ENCODE measurements at places on chromosomes 7 and 10.
A peak's percentile ranks its signal among the peaks of the same experiment; 100 is the strongest.

GRCh38 chr7:74412056-74412455 lies 41.6 kb upstream of the GTF2IRD1 start:
- DNase-seq: no peak

- no peak for DNase-seq
Observed at GRCh38 chr7:34596887-34597286, 61.1 kb upstream of the NPSR1 start.

- DNase-seq: no peak
Observed at GRCh38 chr10:104345515-104345914, 7.2 kb upstream of the ITPRIP start.

GRCh38 chr10:85316276-85316675 lies 987.9 kb downstream of the CCSER2 start:
- DNase-seq: no peak

DNA sequence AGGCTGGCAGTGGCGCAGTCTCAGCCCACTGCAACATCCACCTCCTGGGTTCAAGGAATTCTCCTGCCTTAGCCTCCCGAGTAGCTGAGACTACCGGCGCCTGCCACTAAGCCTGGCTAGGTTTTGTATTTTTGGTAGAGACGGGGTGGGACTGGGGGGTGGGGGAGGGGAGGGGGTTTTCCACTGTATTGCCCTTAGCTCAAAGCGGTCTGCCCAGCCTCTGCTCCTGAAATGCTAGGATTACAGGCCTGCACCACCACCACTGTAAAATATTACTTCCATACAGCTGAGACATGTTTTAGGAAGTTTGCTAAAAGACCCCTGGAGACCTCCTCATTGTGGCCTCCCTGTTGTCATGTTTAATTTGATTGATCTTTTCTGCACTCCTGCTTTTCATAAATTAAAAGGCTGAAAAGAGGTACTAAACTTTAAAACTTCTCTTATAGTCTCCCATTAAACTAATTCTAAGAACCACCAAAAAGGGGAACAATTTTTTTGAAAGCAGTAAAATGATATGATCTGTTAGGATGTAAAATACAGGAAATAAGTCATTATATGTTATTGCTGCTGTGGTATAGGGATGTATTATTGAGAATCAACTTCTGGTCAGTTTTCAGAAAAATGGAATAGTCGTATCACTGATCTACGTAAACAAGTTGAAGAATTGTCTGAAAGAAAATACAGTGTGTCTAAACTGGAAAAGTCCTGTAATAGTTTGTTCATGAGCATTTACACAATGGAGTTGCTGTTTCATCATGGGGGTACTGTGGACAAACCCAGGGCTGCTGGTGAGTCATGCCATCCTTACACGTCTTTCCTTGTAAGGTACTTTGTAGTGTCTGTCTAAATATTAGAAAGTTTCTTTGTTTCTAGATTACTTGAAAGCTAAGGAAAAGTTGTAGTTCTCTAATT lies 72.9 kb upstream of the TMEM248 start:
- no peak for DNase-seq

GRCh38 chr7:116557066-116557585 lies 32.3 kb downstream of the CAV1 start:
- DNase-seq: no peak

- no peak for DNase-seq
Observed at GRCh38 chr7:145168427-145168826, 332.6 kb upstream of the TPK1 start.

DNA sequence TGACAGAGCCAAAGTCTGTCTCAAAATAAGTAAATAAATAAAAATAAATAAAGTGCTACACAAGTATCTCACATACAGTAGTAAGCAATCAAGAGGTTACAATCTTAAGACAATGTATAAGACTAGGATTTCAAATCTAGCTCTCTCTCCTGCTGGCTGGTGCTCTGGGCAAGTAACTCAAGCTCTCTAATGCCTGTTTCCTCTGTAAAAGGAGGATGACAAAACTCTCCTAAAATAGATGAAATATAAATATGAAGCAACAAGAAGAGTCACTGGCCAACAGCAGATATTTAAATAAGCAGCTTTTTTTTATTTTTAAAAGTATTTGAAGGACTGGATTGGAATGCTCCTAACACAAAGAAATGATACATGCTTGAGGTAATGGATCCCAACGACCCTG lies 7.2 kb downstream of the SFMBT2 start:
- DNase-seq: no peak

DNA sequence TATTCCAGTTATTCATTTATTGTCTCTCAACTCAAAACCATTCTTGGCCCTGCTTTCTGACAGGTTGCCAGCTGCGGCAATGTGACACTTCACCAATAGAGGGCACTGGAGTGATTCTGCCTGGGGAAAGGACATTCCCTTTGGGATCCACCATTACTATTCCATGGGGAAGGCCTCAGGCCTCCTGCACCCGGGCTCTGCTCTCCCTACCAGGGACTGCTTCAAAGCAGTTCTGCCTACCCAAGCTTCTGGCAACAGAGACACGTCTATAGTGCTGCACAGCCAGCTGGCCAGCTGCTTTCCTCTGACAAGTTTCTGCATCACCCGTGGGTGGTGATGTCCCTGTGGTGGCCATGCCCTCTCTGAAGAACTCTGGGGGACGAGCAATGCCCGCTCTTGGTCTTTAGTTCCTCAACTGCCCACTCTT lies 163.8 kb downstream of the ELMO1 start:
- peak; percentile 17 for DNase-seq
